ENCODE measurements at places on chromosomes 6 and 20.
A peak's percentile ranks its signal among the peaks of the same experiment; 100 is the strongest.

- no peak for DNase-seq
Observed at GRCh38 chr6:44049163-44049988, 77.9 kb downstream of the MRPL14 start.

GRCh38 chr20:57250607-57251343 lies 15.7 kb downstream of the BMP7 start:
- no peak for DNase-seq

DNA sequence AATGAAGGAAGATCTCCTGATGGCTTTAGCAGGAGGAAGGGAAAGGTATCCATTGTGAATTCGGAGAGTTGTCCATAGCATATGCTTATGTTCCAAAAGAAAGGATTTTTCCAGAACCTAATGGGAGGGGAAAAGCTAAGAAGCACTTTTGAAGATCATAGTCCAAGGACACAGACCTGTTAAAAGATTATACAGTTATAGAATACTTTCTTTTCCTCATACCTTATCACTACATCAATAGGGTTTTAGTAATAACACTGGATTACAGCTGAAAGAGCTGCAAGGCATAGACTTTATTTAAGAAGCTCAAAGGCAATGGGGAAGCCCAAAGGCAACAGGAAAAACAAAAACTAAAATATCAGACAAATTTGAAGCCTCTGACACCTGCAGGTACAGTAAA lies 39.8 kb upstream of the SLC24A3 start:
- DNase-seq: no peak

DNA sequence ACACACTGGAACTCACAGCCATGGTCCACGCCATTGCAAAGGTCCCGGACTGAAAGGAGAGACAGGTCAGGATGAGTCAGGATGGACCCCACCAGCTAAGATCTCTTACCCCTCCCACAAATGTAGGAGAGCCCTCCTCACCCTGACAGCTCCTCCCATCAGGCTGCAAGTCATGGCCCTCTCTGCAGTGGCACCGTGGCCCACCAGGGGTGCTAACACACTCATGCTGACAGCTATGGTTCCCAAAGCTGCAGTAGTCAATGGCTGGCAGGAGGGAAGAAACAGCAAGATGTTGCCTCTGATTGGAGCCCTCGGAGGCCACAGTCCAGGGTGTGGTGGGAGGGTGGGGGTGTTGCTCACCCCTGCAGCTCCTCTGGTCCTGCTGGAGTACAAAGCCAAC lies 5.7 kb upstream of the RBPJL start:
- no peak for DNase-seq

DNA sequence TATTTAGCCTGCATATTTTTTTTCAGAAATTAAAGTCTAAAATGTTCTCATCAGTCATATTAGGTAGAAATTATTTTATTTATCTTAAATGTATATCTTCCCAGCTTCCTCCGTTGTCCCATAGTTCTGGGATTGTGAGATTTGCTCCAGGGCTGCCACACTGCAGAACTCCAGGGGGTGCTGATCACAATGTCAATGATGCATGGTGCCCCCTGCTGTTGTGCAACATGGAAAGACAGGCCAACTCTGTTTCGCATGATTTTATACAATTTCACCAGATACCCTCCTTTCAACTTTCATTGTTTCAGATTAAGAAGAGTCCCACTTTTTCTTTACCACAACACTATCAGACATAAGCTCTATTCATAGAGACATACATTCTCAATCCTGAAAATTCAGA lies 35.9 kb downstream of the ID4 start:
- DNase-seq: no peak

DNA sequence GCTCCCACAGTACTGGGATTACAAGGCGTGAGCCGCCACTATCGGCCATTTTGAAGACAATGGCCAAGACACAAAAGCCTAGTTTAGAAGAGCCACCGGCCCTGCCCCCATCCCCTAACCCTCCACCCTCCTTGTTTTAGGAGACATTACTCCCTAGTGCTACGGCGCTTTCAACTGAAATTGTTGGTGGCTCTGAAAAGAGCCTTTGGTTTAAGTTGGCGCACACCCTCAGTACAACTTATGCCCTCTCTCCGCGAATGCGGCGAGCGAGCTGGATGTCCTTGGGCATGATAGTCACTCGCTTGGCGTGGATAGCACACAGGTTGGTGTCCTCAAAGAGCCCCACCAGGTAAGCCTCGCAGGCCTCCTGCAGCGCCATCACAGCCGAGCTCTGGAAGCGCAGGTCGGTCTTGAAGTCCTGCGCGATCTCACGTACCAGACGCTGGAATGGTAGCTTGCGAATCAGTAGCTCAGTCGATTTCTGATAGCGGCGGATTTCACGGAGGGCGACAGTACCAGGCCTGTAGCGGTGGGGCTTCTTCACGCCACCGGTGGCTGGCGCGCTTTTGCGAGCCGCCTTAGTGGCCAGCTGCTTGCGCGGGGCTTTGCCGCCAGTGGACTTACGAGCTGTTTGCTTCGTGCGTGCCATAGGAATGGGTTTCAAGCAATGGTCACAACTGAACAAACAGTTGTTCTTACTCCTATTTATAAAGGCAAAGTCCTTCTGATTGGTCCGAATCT lies 114.9 kb upstream of the BTN3A2 start:
- peak; percentile 56 for DNase-seq

- no peak for DNase-seq
Observed at GRCh38 chr6:119205911-119206618, 127.6 kb upstream of the FAM184A start.

GRCh38 chr6:130150906-130151305 lies 71.8 kb downstream of the SAMD3 start:
- DNase-seq: no peak

DNA sequence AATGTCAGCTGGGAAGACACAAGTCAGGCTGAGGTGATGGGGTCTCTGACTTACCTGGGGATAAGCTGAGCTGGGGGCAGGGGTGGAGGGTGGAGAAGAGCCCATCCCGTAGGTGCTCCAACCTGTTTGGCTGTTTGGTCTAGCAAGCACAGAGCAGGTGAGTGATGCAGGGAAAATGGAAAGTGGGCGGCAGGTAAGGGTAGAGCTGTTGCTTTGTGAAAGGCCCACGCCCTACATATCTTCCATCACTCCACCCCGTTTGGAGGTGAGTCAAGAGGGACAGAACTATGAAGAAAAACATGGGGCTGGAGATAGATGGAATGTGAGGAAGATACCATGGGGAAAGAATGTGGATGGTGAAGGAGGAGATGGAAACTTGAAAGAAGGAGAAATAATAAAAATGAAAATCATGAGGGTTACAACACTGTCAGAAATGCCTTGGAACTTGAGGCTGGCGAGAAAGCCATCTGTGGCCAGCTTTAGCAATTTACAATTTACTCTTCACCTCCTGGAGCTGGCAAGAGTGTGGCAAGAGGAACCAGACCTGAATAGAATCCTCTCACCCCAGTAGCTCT lies 1.3 kb downstream of the LY6G6C start:
- DNase-seq: no peak

- no peak for DNase-seq
Observed at GRCh38 chr20:57947421-57948179, 237.8 kb upstream of the PMEPA1 start.

GRCh38 chr6:106199998-106200397 lies 113.9 kb downstream of the PRDM1 start:
- DNase-seq: no peak

- no peak for DNase-seq
Observed at GRCh38 chr6:19035461-19036195, 648.5 kb downstream of the RNF144B start.

DNA sequence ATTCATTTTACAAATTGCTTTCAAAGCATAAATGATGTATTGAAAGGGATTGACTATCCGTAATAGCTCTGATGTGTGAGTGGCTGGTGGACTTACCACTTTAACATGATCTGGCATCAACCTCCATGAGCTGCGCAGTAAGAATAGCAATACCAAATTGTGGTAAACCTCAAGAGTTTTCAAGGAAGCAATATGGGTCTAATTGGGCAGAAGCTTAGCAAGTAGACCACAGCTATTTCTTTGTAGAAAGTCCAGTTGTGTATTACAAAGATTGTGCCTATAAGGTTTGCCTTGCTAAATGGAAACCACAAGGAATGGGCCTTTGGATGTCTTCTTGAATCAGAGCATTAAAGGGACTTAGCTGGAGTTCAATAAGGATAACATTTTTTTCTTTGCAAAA lies 736.6 kb downstream of the KIF16B start:
- no peak for DNase-seq

GRCh38 chr6:170131351-170131750 lies 159.5 kb downstream of the DLL1 start:
- DNase-seq: no peak

GRCh38 chr20:891058-891705 lies 25.0 kb downstream of the ANGPT4 start:
- DNase-seq: no peak

- peak; percentile 66 for DNase-seq
Observed at GRCh38 chr6:99588618-99589289, 17.9 kb upstream of the PRDM13 start.

DNA sequence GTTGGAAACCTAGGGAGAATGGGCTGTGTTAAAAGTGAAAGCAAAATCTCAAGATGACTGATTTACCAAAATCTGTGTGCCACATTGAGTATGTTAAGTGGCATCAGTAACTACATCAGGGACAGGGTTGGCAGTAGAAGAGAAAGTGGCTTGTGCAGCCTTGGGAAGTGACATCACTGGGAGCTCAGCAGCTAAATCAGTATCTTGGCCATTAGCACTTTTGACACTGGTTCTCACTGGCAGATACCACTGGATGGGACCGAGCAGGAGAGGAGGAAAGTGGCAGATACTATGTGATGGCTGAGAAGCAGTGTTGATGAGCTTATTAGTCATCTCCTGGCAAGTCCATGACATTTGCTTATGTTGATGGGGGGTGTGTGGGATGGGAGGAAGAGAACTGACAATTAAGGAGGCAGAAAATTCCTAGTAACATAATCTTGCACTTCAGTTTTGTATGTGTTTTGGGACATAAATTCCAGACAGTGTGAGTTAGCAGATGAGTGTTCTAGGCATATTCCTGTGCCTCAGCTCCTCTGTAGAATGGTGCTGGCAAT lies 322.2 kb downstream of the SOX4 start:
- DNase-seq: no peak

DNA sequence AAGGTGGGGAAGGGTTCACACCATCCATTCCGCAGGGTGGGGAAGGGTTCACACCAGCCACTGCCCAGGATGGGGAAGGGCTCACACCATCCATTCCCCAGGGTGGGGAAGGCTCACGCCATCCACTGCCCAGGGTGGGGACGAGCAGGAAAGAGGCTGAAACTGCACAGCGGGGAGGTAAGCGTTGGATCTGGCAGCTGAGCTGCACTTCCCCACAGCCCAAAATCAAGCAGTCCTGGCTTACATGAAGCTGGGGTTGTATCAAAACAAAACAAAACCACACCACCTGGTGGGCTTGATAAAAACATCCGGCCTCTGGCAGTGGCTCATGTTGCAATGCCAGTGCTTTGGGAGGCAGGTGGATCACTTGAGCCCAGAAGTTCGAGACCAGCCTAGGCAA lies 268.5 kb downstream of the TAF4 start:
- DNase-seq: no peak

DNA sequence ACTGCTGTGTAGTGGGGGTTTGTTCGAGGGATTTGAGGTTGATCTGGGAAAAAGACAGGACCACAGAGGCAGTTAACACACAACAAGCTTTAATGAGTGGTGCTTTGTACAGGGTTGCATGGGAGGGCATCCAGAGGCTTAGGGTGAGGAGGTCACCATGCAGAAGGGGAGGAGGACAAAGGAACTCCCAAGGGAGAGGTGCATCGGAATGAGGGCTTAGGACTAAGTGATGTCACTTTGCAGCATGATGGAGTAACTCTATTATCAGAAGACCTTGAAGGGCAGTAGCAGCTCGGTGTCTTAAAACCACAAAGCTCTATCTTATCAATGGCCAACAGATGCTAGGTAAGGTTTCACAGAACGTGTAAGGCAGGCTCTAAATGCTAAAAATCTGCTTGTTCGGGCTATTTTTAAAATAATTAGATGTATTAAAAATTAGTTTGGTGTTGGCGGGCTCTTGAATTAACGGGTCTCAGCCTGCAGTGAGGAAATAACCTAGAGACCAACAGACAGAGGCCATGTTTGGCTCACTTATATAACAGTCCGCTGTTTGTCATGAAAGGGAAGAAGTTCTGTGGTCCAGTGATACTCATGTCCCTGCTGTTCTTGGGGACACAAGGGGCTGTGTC lies 37.9 kb downstream of the MAN1A1 start:
- DNase-seq: no peak

DNA sequence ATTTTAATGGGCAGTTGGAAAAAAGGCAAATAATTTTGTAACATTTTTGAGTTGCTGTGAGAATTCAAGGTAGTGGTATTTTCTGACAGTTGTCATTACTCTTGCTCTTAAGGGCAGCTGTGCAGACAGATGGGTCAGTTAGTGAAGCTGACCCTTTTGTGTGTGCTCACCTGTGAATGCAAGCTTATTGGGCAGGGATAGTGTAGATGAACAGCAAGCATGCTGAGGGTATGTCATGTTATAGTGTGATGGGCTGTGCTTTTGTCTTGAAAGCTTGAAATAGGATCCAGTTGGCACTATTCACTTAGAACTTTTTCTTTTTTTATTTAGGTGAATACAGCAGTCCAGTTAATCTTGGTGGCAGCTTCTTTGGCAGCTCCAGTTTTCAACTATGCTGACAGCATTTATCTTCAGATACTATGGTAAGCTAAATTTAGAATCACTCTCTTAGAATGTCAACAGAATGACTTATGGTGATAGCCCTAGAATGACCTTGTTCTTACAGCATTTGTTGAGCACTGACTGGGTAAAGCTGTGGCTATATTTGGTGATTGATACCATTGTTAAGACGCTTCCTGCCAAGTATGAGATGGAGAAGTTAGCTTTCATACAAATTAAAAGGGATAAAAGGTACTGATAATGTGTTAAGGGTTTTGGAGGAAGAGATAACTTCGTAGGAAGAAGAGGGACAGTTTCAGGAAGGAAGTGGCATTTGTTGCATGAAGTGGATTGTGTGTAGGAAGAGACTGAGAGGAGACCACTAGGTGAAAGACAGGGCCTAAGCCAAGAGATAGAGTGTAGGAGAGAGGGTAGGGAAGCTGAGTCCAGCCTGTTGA lies 19.5 kb downstream of the LRRN4 start:
- no peak for DNase-seq

DNA sequence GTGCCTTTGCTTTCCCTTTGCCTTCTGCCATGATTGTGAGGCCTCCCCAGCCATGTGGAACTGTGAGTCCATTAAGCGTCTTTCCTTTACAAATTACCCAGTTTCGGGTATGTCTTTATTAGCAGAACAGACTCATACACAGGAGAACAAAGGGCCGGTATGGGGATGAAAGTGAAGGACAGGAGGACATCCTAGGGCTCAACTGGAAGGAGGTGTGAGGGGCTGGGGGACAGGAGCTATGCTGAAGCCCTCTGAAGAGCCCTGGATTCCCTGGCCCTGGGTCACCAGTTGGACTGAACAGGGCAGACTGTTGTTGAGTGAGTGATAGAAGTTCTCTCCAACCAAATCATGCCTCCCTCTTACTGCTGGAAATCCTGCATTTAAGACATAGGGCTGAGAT lies 105.8 kb downstream of the SCML4 start:
- DNase-seq: no peak

DNA sequence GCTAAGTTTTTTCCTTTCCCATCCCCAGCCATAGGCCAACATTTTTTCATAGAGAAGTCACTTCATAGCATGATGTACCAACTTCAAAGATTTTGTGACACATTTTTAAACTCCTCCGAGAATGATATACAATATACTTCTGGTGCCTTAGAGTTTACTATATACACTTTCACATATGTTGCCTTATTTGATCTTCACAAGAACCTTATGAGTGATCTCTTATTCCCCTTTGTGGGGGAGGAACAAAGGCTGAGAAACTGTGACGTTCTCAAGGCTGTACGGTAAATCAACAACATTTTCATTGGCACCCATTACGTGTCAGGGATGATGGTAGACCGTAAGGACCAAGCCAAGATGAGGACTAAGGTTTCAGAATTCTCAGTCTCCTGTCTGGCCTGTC lies 130.0 kb downstream of the RFPL4B start:
- no peak for DNase-seq

Data from stimulated activated CD4-positive, alpha-beta T cell treated with anti-CD3 and anti-CD28 coated beads, Interleukin-12 subunit alpha, Interleukin-12 subunit beta, amount 100 ng/mL, for 4 hours (primary cell).